ENCODE measurements at places on chromosomes 11 and 22.

DNA sequence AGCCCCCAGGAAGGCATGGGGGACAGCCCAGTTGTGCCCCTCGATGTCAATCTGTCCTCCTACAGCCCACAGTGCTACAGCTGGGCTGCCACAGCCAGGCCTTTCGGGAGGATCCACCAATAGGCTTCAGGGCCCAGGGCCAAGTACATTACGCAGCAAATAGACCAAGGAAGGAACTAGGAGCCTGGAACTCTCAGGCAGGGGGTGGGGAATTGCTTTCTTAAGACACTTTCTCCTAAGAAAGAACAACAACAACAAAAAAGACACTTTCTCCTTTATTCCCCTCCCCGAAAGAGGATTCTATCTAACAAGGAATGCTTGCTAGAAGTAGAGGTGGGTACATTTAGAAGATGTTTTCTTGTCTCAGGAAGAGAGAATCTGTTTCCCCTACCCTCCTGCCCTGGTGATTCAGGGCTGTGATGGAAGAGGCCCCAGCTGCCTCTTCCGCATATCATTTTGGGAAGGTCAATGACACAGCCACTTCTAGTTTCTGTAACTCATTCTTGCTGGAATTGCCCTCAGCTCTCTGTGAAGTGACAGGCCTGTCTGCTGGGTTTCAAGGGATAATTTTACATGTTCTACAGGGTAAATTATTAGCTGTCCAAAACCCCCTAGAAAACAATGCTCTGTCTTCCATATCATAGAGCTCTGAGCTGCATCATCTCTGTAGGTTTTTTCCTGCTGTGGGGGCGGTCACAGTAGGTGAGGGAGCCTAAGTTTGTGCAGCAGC, 6.0 kb upstream of the MALAT1 start:
- DNase-seq: no peak

DNA sequence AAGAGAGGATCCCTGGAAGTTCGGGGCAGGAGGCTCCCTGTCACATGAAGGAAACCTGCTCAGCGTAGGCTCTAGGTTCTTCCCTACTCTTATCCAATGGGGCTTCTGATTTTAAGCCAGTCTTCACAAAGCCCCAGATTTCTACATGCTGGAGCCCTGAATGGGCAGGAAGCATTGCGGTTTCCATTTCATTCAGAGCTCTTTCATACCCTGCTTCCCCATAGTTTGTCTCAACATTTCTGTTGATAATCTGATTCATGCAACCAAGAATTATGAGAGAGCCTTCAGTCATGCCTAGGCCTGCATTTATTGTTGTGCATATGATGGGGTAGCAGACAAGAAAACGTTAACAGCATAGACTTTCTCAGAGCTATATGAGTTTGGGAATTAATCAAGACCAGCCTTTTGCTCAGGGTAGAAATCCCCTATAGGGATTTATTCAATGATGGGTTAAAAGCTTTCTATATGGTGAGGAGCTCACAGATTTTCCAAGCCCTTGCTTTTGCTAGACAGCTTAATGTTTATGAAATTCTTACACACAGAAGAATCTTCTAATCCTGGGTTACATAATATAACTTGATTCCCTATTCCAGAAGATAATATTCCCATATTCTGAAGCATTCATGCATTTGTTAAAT, 15.9 kb downstream of the OR51B4 start:
- DNase-seq: no peak

DNA sequence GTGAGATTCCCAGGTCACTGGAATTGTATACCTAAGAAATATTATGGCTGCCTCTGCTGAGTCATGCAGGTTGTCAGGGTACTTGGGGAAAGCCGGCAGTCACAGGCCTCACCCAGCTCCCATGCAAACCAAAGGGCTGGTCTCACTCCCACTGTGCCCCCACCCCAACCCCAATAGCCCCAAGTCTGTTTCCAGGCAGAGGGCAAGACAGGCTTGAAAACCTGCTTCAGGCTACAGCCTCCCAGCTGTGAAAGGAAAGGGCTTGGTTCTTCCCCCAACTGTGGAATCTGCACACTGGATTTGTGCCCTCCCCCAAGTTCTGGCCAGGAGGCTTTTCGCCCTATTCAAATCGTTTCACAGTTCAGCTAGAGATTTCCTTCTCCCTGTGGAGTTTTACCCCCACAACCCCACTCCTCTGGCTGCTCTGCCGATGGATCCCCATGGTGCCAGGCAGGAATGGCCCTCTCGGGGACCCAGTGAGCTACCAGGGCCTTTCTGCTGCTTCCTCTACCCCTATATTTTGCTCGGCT, 37.0 kb upstream of the ABTB2 start:
- DNase-seq: no peak

DNA sequence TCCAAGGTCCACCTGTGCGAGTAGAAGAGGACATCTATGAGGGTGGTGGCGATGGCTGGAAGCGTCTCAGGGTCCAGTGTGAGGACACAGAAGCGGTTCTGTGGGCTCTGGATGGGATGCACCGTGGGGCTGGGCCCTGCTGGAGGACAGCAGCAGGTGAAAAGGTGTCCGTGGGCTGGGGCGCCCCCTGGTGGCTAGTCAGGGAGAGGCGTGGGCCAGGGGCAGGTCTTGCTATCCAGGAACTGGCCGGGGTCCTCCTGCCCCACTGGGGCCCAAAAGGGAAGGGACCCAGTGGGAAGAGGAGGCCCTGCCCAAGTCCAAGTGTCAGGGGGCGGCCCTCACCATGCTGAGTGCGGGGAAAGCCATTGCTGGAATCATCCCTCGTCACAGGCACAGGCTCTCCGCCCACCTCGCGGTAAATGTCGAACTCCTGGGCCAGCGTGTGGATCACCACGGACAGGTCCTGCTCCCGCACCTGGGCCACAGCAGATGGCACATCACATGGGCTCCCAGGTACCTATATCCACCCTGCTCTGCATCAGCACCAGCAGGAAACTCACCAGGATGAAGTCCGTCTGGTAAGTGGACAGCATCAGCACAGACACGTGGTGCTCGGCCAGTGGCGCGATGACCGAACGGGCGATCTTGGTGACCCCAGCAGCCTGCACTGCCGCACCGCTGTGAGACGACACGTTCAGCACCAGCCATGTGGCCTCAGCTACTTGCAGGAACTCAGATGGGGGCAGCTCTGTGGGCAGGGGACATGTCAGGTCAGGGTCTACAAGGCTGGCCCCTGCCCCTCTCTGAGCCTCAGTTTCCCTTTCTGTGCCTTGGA, 2.3 kb downstream of the CASTOR1 start:
- DNase-seq: peak; percentile 82

GRCh38 chr22:40138866-40139265, 38.9 kb upstream of the TNRC6B start:
- no peak for DNase-seq
